Fibroblast of skin of abdomen (primary cell): ENCODE measurements at places on chromosomes 1 and 21.

- no peak for DNase-seq
Measured at GRCh38 chr1:113777561-113777960, 18.3 kb upstream of the PHTF1 start.

- DNase-seq: no peak
Measured at GRCh38 chr1:220221269-220221668, 51.0 kb downstream of the RAB3GAP2 start.

GRCh38 chr1:162228586-162228985 lies 148.1 kb downstream of the SPATA46 start:
- no peak for DNase-seq

DNA sequence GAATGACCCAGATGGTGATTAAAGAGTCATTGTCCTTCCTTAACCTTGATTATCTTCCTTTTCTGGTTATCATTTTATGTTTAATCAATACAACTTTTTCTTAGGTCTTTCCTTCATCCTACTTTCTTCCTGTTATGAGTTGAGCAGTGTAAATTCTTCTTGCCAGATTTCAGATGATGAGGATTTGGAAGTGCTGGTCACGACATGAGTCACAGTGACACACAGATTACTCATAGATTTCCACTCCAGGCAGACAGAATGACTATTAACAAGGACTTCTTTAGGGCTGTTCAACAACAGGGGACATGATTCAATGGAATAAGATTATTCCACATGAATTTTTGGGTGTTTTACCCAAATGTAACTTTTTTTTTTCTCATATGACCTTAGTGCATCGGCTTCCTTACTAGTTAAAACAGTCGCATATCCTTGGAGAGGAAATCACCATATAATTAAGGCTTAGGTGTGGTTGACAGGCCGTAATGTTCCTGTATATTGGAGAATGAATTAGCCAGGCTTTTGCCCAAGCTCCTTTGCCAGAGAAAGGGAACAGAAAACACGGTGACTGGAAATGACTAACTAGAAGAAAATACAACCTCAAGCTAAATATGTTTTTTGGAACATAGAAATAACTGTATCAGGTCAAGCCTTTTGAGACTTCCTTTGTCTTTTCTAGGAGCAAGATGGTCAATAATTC lies 44.2 kb downstream of the PRRX1 start:
- DNase-seq: peak; percentile 98

DNA sequence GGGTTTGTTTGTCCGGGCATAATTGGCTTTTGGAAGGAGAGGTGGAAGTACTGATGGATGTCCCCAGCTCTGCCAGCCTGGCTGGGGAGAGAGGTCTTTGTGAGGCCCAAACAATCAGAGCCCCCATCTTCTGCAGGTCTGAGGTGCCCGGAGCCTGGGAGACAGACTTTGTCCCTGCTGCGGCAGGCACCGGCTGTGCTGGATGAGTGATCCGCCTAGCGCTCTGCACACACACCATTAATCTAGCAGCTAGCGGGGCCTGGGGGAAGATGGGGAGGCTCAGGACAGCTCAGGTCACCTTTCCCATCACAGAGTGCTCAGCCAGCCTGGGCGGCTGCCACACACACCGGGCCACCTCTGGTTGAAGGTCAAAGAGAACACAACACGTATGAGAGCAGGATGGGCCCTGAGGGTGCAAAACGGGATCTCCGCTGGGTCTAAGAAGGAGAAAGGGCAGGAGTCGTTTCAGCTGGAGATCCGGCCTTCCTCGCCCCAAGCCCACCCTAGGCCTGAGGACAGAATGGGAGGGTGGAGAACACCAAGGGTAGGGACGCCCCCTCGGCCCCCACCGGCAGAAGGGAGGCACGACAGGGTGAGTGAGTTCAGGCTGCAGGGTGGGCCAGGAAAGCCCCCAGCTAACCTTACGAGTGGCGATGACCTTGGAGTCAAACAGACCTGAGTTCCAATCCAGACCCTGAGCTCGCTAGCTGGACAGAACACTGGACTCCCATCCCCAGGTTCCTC lies 341.8 kb downstream of the NPHP4 start:
- DNase-seq: no peak
